ENCODE measurements at places on chromosomes 16 and 17. TPM values are rescaled to one million over a fixed set of nuclear protein-coding genes. Genes with fewer than 3 reads are reported as not detected.

The C1QTNF8 gene
- not detected for total RNA-seq

The GHDC gene
- total RNA-seq, result 22.7 TPM

The JPH3 gene
- 0.22 TPM for total RNA-seq

DNA sequence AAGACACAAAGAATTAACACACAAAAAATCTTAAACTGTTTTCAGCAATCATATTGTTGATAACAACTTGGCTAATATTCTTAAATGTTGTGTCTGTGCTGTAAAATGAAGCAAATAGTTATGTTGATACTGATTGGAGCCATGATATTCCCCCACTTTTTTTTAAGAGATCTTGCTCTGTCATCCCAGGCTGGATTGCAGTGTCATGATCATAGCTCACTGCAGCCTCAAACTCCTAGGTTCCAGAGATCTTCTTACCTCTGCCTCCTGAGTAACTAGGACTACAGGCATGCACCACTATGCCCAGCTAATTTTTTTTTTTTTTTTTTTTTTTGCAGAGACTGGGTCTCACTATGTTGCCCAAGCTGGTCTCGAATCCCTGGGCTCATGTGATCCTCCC lies 26.0 kb downstream of the BBS2 start:
- DNase-seq, result no peak

All from sciatic nerve (tissue), 2 donors.